NCI-H2171 (cell line): ENCODE measurements at places on chromosomes 2 and 18.
A peak's percentile ranks its signal among the peaks of the same experiment; 100 is the strongest.

- DNase-seq = no peak
These were observed 253.5 kb downstream of the DCDC2C start for GRCh38 chr2:3956892-3957291.

DNA sequence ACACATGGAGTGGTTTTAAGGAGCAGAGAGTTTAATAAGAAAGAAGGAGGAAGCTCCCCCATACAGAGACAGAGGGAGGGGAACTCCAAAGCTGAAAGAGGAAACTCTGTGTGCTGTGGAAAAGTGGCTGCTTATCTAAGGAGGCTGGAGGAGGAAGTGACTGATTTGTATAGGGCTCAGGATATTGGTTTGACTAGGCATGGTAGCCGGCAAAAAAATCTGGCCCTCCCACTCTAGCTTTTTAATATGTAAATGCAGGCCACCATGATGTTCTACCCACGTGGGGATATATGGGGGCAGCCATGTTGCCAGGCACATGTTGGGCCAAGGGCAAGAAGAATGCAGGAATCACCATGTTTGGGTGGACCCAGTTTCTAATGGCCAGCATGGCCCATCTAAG is 64.3 kb downstream of the HNMT start:
- no peak for DNase-seq

DNA sequence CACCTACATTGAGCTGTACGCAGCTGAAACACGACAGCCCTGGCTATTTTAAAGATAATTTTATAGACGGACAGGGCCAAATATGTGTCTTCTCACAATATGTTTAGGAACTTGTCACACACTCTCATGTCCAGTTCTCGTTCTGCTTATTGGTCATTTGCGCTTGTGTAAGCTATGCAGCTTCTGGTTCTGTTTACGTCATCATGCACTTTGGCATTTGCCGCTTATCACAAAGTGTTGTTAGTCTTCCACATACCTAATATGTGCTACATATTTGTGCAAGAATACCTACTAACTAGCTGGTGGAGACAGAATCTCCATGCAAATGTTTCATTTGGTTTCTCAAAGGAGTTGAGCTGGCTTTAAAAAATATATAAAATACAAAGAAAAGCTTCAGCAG is 7.5 kb upstream of the ZNF516 start:
- DNase-seq = no peak

GRCh38 chr2:60486551-60486950 is 66.9 kb downstream of the BCL11A start:
- DNase-seq = no peak

DNA sequence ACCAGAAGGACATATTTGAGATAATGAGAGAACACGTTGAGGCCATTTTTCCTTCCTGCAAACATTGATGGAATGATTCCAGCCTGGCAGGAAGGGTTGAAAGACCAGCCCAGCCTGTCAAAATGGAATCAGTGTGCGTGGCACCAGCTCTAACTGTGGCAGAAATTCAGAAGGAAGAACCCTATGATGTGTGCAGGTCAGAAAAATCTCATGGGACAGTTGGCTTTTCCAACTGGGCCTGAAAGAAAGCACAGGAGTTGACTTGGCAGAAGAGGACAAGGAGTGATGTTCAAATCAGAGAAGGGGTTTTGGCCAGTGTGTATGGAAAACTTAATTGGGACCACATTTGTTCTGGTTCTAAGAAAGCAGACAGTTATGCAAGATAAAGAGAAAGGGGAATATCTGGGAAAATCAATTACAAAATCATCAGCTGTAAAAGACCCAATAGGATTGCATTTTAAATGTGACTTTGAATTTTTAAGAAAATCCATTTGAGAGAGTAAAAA is 192.8 kb upstream of the PID1 start:
- no peak for DNase-seq

- DNase-seq = no peak
These were observed 70.7 kb downstream of the CDC42EP3 start for GRCh38 chr2:37600735-37601134.

GRCh38 chr18:46663539-46663938 is 6.5 kb upstream of the LOXHD1 start:
- no peak for DNase-seq

- DNase-seq = no peak
These were observed 58.2 kb downstream of the ADI1 start for GRCh38 chr2:3460831-3461800.

GRCh38 chr2:19350678-19351401 is 7.6 kb downstream of the OSR1 start:
- DNase-seq = no peak

DNA sequence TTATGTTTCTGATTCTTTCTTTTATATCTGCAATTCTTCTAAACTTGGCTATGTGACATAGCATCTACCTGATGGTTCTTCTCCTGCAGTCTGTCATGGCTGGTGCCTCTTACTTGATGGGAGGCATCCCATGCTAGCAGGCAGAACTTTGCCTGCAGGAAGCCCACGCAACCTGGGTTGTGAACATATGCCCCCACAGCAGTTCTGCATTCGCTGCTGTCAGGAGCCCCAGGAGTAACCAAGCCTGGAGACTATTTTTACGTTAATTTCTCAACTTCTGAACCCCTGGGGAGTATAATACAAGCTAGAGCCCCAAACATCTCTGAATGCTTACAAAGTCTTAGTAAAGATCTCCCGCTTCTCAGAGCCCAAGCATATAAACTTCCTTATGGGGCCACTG is 12.1 kb downstream of the FAM168B start:
- DNase-seq = no peak

- no peak for DNase-seq
These were observed 59.9 kb downstream of the ABCB11 start for GRCh38 chr2:168971261-168971660.

DNA sequence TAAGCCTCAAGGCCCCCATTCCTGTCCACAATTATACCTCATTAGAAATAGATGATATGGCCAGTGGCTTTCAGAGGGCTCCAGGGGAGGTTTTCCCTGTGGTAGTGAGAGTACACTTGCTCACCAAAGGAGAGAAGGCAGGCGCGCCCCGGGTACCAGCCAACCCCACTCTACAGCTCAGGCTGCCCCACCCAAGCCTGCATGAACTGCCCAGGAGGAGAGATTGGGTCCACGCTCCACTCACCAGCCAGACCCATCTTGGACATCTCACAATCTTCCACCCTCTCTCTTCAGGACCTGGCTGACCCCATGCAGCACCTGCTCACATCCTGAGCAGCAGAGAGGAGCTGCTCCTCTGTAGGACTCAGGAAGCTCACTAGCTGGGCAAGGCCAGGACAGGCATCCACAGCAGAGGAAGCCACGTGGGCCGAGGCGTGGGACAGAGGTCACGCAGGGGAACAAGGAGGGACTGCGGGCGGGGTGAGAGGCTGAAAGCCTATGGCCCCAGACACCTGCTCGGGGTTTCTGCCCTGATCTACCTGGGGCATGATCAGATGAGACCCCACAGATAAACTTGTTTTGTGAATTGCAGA is 53.9 kb upstream of the GLI2 start:
- DNase-seq = no peak

DNA sequence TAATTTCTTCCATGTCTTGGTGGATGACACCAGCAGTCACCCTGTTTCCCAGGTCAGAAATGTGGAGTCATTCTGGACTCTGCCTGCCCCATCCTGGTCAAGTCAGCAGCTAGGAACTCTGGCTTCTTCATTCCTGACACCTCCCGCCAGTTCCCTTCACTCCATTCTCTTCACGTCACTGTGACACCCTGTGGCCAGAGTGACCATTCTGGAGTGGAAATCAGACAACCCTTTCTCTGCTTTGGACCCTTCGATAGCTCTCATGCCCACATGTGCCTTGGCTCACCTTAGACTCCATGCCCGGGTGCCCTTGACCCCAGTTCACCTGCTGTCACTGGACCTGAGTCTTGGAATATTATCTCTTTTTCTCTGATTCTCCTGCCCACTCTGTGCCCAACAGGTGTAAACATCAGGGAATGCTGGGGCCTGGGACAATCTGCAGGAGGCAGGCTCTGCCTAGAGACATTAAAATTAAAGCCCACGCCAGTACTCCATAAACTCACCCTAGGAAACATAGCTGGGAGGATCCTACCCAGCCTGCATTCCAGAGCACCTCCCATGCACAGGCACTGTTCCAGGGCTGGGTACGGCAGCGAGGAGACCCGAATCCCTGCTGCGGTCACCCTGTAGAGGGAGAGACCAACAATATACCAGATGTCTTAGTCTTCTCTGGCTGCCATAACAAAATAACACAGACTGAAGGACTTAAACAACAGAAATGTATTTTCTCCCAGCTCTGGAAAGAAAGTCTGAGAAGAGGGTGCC is 41.1 kb upstream of the FAHD2A start:
- no peak for DNase-seq

- DNase-seq = no peak
These were observed 13.5 kb downstream of the SLC30A3 start for GRCh38 chr2:27249159-27249890.

GRCh38 chr2:55063226-55063625 is 13.0 kb upstream of the RTN4 start:
- peak; percentile 89 for DNase-seq

- DNase-seq = peak; percentile 63
These were observed 16.4 kb downstream of the PTPN18 start for GRCh38 chr2:130372055-130372832.

DNA sequence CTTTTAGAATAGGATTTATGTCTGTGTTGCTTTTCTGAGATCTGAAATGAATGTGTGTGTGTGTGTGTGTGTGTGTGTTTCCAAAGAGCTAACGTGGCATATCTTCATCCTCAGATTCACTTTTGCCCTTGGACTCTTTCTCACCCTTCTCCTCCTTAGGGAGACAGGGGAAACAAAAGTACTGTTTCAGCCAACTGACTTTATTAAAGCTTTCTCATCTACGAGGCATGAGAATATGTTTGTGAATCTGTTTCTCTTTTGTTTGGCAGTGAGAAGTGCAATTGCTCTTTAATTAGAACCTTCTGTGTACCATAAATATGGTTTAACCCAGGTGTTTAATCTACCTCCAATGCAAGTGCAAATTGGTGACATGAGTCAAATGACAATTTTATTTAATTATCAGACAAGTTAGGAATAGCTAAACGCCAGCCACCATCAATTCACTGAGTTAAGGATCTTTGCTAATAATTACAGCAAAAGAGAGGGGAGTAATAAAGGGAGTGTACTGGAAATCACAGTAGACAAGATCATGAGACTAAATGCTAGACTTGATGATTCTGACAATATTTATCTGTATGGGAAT is 186.4 kb upstream of the COL3A1 start:
- no peak for DNase-seq

DNA sequence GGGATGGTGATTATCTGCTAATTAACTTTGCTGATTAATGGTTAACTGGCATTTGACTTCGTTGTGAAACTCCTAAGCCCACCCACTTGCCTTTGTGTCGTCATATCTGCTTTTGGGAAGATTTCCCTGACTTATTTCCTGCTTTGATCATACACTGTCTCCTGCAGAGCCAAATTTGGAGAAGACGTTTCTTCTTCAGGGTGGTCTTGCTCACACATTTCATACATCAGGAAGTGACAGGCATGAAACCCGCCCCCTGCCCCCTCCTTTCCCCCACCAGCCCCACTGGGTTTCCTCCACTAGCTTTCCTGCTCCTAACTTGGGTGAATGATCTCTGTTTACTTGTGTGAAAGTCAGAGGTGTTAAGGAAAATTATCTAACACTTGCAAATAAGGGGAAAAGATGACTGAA is 300.1 kb downstream of the TSN start:
- no peak for DNase-seq

DNA sequence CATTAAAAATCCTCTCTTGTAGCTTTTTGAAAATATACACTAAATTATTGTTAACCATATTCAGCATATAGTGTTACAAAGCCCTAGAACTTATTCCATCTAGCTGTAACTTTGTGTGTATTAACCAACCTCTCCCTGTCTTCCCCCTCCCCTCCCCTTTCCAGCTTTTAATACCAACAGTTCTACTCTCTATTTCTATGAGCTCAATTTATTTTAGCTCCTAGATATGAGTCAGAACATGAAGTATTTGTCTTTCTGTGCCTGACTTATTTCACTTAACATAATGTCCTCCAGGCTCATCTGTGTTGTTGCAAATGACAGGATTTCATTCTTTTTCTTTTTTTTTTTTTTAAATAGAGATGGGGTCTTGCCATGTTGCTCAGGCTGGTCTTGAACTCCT is 45.1 kb downstream of the GPD2 start:
- no peak for DNase-seq

DNA sequence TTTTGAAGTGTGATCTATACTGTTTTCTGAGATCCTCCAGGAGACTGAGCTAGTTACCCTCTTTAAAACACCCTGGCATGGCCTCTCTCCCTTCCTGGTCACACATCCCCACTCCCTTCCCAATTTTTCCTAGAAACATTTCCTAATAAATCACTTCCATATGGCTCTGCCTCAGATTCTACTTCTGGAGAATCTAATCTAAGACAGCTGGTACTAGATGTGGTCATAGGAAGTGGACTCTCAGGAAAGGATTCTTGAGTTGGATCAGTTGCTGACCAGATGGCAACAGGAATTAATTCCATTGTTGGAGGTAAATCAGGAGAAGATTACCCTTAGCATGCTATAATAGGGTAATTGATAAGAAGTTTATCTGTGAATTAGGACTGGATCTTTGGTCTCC is 310.5 kb downstream of the SATB2 start:
- DNase-seq = no peak

GRCh38 chr2:226796840-226797288 is 2.8 kb downstream of the IRS1 start:
- no peak for DNase-seq
